ENCODE measurements at places on chromosomes 3 and 15.
A peak's percentile ranks its signal among the peaks of the same experiment; 100 is the strongest.

- DNase-seq, result peak; percentile 14
These were observed 118.8 kb upstream of the DAZL start for GRCh38 chr3:16723978-16724377.

GRCh38 chr15:60535265-60535664, 56.3 kb upstream of the ICE2 start:
- no peak for DNase-seq

GRCh38 chr15:81825136-81825535, 220.7 kb downstream of the MEX3B start:
- no peak for DNase-seq

- DNase-seq, result no peak
These were observed 60.8 kb downstream of the PLS1 start for GRCh38 chr3:142657033-142657432.

DNA sequence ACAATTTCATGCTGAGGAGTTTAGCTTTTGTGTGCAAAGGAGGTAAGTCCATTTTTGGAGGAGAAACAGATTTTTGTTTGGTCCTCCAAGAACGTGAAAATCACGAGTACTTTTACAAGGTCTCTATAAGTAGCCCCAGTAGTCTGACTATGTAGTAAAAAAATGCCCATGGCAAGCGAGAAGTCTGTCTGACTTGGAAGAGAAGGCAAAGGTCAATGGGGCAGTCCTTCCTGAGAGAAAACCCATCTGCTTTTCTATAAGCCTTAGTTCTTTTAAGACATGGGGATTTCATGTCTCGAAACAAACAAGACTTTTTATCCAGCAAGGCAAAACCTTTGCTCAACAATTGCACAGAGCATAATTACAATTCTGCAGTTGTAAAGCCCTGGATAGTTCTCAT, 183.2 kb downstream of the GAP43 start:
- peak; percentile 49 for DNase-seq

- DNase-seq, result no peak
These were observed 1.4 kb upstream of the NECTIN3 start for GRCh38 chr3:111069974-111070771.

GRCh38 chr3:171443211-171443957, 16.8 kb downstream of the TNIK start:
- DNase-seq, result peak; percentile 77

DNA sequence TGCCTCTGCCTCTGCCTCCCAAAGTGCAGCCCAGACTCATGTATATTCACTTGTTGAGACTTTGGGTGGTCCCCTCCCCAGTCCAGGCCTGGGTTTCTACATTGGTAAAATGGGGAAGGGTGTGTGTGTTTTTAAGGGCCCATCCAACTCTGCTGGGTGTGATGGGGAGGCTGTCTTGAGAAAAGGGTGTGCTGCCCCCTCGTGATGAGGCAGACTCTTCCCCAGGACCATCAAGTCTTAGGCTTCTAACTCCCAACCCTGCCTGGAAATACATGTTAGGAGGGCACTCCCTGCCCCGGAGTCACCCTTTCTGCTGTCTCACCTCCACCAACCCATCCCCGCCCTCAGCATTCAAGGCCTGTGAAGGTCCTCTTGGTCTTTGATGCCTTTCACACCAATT, 4.4 kb upstream of the PTPN23 start:
- no peak for DNase-seq

DNA sequence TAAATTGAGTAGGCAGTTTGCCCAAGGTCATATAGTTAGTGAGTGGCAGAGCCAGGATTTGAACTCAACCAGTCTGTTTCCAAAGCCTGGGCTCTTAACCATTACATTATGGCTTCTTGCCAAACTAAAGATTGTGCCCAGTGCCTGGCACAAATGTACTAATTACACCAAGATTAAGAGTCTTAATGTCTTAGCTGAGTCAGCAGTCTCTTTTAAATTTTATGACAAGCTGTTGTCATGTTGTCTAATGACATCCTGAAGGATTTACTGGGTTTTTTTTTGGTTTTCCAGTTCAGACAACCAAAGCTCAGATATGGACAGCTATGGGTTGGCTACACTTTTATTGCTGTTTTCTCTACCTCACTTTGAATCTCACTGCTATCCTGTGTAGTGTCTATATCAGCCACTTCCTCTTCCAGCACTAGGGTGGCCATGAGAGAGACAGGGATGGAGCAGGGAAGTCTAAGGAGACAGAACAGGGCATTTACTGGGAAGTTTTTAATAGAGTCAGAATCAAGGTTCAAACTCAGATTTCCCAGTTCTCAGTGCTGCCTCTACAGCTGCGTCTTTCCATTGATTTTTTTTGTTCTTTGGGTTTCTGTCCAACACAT, 10.5 kb downstream of the FBXL2 start:
- no peak for DNase-seq
